ENCODE measurements at places on chromosomes 11 and 22.

- DNase-seq = no peak
Observed at GRCh38 chr11:130299978-130300377, 14.7 kb downstream of the ZBTB44 start.

GRCh38 chr11:68890490-68891231, 13.0 kb downstream of the MRPL21 start:
- no peak for DNase-seq

DNA sequence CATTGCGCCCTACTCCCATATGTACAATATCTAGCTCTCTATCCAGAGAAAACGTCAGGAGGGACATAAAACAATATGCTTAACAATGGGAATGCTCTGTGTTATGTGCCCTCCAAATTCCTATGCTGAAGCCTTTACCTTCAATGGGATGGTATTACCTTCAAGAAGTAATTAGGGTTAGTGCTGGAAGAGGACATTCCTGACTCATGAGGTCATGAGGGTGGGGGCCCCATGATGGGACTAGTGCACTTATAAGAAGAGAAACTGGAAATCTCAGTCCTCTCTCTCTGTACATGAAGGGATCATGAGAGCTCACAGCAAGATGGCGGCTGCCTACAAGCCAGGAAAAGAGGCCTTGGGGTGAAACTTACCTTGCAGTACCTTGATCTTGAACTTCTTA, 20.3 kb downstream of the MMP20 start:
- no peak for DNase-seq

DNA sequence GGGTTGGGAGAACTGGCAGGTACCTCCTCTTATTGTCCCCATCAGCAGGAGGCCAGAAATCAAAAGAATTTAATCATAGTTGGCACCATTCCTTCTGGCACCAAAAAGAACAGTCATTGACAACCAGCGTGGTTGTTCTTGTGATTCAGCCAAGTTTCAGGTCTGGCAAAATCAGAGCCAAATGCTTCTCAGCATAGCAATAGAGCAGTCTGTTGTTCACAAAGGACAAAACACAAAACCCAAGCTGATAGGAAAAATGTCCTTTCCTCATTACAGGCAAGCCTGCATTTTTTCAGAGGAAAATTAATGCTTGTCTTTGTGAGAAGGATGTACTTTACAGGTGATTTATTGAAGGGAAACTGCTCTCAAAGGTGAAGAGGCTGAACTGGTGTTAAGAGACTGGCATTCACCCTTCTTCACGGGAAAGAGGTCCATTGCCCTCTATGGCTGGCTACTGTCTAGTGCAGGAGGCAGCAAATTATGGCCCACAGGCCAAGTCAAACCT, 241.8 kb upstream of the ARHGAP42 start:
- DNase-seq = no peak

Data from stimulated activated CD4-positive, alpha-beta T cell treated with anti-CD3 and anti-CD28 coated beads, Interleukin-2, amount 100 ng/mL, for 24 hours (primary cell).